ENCODE measurements at places on chromosomes 12 and 14.

- DNase-seq, result no peak
These were observed 207.0 kb downstream of the SLC41A2 start for GRCh38 chr12:104751120-104751519.

- no peak for DNase-seq
These were observed 590 bp upstream of the CEBPE start for GRCh38 chr14:23119363-23120327.

DNA sequence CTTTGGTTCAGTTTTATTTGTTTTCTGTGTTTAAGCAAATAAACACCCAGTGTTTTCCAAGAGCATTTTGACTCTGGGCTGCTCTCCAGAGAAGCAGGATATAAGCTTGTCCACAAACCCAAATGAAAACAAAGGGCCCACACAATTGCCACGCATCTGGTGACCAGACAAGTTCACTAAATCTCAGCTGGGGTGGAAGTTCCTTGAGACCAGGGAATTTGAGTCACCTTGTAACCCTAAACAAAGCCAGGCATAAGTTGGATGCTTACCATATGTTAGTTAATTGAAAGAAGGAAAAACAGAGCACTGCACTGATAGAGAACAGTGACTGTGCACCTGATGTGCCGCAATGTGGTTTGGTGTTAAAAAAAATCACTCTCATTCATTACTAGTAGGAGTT, 1.6 kb upstream of the TXNRD1 start:
- DNase-seq, result no peak

- DNase-seq, result no peak
These were observed 50.8 kb upstream of the CDKL1 start for GRCh38 chr14:50447461-50447860.

- no peak for DNase-seq
These were observed 692 bp downstream of the MYG1 start for GRCh38 chr12:53300187-53300586.

Measured in hippocampal formation (tissue), 2 donors.